ENCODE measurements at places on chromosomes 7 and 10. TPM values are rescaled to one million over a fixed set of nuclear protein-coding genes. Genes with fewer than 3 reads are reported as not detected.

TMEM139 gene
- total RNA-seq, result 1.1 TPM

CPA1 gene
- total RNA-seq, result not detected

FBXL15 gene
- 11.7 TPM for total RNA-seq

GDF2 gene
- total RNA-seq, result not detected

LLCFC1 gene
- not detected for total RNA-seq

CADPS2 gene
- not detected for total RNA-seq

Data from activated naive CD8-positive, alpha-beta T cell treated with anti-CD3 and anti-CD28 coated beads, Interleukin-2, amount 10 ng/mL, durations not matched to agents 7 days and 5 days (primary cell).